ENCODE measurements at places on chromosomes 1 and 21.
A peak's percentile ranks its signal among the peaks of the same experiment; 100 is the strongest.

DNA sequence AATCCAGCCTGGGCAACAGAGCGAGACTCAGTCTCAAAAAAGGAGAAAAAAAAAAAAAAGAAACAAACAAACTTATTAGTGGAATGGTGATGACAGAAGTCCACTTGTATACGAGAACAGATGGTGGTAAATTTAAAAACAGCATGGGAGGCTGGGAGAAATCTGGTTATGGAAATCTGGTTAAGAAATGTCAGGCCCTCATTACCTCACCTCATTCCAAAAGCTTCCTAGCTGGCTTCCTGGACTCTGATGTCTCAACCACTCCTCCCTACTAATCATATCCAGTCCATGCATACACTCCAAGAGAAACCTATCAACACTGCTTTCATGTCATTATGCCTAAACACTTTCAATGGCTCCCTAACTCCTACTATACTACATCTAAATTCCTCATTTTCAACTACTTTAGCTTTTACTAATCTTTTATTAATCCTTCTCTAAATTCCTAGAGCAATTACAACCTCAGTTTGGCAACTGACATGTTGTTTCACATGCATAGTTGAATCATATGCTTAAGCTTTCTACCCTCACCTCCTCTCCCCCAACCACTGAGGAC, 52.9 kb downstream of the FOXJ3 start:
- DNase-seq, result no peak

GRCh38 chr1:23384312-23385058, 14.8 kb upstream of the ZNF436 start:
- DNase-seq, result no peak

GRCh38 chr1:183630748-183631147, 4.8 kb downstream of the ARPC5 start:
- DNase-seq, result no peak

DNA sequence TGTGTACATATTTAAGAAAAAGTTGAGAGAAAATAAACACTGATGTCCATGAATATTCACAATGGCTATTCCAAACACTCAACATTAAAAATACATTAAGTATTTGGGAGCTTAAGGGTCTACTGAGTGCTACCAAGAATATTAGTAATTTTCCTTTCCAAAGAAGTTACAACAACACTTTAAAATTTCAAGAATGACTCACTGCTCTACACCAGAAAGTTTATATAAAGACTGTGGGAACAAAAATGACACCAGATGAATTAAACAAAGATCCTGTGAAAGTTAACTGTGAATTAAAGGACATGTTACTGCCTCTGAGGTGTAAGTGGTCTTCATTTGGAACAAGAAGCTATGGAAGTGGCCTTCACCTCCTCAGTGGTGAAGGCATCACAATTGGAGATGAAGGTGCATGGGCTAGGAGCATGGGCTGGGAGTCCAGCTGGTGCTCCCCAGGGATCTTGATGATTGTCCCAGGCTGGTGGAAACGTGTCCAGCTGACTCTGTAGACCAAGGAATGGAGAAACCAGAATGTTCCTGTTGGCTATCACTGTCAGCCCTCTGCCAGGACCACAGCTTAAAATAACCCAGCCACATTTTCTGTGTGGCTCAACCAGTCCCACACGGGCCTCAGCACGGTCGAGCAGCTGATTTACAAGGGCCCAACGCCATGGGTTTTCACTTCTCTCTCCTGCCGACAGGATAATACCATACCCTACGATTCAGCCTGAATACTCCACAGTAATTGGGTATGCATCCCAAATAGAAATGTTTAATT, 28.8 kb downstream of the TAF5L start:
- DNase-seq, result no peak

GRCh38 chr1:41410462-41410861, 49.2 kb downstream of the FOXO6 start:
- no peak for DNase-seq

GRCh38 chr1:214247501-214248041, 33.4 kb upstream of the SMYD2 start:
- no peak for DNase-seq

DNA sequence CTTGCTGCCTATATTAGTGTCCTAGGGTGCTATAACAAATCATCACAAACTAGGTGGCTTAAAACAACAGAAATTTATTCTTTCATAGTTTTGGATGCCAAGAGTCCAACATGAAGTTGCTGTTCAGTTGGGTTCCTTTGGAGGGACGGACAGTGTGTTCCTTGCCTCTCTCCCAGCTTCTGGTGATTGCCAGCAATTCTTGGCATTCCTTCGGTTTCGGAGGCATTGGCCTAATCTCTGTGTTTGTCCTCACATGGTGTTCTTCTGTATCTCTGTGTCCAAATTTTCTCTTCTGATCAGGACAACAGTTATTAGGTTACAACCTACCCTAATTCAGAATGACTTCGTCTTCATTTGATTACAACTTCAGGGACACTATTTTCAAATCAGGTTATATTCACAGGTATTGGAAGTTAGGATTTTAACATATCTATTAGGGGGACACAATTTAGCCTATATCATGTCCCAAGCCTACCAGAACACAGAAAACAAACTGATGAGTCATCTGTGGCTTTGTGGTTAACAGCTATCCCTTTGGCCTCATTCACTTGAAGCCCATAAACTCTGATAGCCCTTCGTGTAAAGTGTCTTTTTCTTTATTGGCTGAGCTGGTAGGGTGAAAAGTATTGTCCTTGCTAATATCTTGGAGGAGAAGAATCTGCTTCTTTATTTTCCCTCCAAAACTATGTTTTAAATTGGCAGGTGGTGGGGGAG, 83.2 kb upstream of the PAPPA2 start:
- DNase-seq, result no peak

DNA sequence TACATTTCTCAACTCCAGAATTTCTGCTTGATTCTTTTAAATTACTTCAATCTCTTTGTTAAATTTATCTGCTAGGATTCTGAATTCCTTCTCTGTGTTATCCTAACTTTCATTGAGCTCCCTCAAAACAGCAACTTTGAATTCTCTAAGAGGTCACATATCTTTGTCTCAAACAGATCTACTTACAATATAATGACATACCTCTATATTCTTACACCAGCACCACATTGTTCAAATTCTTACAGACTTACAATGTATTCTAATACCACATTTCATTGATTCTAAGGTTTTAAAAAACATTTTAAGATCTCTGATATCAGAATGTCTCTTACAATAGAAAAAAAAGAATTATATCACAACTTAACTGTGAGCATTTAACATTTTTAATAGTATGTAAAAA, 77.4 kb downstream of the DIRAS3 start:
- no peak for DNase-seq

GRCh38 chr1:93814059-93814794, 64.8 kb downstream of the DNTTIP2 start:
- DNase-seq, result peak; percentile 1

- no peak for DNase-seq
These were observed 19.2 kb upstream of the PEX10 start for GRCh38 chr1:2431518-2431917.

- no peak for DNase-seq
These were observed 550.6 kb downstream of the PTBP2 start for GRCh38 chr1:97271916-97272788.

DNA sequence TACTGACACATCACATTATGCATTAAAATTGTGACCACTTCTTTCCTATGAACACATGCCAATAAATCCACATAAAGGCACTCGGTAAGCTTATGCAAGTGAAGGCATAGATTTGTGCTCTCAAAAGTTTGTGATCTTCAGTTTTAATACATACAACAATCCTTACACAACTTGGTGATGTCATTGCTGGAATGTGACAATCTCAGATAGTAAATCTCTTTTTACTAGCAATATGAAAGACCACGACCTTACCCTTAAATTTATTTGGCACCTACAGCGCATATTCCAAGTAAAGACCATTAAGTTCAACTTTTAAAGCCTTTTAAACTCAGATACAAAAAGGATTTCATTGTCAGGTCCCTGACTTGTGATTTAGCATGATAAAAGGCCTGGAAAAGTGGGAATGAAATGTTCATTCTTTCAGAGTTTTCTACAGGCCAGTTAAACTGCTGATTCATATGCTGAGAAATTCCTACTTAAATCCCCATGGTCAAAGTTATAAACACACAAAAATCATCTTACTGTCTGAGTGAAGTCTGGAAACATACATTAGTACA, 157.4 kb downstream of the SIPA1L2 start:
- DNase-seq, result no peak
